ENCODE measurements at places on chromosomes 5 and 9.

DNA sequence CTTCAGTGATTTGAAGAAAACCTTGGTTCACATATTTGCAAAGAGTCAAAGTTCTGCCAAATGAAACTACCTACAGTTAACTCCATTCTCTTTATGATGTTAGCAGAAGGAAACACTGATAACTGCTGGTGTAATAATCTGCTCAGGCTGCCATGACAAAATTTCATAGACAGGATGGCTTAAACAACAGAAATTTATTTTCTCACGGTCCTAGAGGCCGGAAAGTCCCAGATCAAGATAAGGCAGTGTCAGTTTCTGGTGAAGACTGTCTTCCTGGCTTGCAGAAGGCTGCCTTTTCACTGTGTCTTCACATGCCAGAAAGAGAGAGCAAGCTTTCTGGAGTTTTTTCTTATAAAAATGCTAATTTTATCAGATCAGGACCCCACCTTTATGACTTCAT is 102.4 kb upstream of the PARP8 start:
- DNase-seq, result no peak

- DNase-seq, result no peak
Measured at GRCh38 chr5:82168294-82168693, 109.9 kb downstream of the RPS23 start.

- no peak for DNase-seq
Measured at GRCh38 chr9:95175523-95175922, 142.0 kb downstream of the FANCC start.

DNA sequence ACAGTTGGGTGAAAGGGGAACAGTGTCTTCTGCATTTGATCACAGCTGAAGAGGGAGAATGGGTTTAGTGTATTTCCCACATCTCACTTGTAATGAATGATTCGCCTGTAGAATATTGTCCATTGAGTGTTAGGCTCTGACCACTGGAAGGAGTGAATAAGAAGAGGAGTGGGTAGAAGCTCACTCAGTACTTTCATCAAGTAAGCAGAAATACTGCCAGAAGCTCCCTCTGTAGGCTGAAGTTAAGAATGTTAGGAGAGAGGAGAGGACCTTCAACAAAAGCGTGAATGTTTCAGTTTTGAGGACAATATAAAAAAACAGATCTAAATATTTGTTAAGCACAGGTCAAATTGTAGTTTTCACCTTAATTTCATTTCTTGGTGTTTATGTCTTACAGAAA is 27.5 kb downstream of the FSD1L start:
- no peak for DNase-seq

DNA sequence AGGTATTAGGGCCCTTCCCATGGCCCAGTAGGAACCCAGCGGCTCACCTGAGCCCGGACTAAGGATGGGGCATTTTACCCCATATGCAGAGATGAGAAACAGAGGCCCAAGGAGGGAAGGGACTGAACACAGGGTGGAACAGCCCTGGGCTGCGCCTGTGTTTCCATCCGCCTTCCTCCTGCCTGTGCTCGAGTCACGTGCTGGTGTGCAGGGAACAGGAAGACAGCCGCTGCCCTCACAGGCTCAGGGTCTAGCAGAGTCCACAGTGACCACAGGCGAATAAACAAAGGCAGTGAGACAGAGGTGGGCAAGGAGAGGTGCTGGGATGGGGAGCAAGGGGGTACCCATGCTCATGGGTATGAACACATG is 129.4 kb downstream of the C9orf50 start:
- DNase-seq, result no peak

DNA sequence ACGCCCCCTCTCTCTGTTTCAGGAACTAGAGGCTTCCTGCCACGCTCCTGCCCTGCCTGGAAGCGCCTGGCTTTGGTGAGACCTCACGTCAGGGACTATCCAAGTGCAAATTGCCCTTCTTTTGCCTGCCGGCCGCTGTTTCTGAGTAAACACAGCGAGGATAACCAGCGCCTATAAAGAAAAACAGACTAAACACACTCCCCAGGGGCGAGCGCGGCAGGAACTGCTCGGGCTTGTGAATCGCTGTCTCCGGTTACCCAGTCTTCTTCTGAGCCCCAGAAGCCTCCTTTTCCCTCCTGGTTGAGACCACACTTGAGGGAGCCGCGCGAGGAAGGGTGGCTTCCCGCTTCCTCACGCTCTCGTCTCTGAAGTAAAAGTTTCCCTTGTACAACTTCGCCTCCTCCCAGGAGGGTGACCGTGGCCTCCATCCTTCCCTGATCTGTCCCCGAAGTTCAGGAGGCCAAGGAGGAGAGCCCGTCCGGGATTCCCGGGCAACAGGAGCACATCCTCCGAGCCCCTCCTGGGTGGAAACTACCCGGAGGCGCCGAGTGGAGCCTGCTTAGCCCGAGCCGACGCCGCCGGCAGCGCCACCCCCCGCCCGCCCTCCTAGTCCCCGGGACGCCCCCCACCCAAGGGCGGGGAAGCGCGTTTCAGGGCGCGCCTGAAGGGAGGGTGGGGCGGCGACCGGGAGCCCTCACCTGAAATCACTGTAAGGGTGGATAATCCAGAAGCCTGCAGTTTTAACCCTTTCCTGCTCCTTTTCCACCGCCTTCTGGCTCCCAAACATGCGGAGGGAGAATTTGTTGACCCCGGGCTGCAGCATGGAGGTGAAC is 993 bp downstream of the HCN1 start:
- no peak for DNase-seq

GRCh38 chr9:129464972-129465833 is 155.7 kb downstream of the C9orf50 start:
- no peak for DNase-seq

DNA sequence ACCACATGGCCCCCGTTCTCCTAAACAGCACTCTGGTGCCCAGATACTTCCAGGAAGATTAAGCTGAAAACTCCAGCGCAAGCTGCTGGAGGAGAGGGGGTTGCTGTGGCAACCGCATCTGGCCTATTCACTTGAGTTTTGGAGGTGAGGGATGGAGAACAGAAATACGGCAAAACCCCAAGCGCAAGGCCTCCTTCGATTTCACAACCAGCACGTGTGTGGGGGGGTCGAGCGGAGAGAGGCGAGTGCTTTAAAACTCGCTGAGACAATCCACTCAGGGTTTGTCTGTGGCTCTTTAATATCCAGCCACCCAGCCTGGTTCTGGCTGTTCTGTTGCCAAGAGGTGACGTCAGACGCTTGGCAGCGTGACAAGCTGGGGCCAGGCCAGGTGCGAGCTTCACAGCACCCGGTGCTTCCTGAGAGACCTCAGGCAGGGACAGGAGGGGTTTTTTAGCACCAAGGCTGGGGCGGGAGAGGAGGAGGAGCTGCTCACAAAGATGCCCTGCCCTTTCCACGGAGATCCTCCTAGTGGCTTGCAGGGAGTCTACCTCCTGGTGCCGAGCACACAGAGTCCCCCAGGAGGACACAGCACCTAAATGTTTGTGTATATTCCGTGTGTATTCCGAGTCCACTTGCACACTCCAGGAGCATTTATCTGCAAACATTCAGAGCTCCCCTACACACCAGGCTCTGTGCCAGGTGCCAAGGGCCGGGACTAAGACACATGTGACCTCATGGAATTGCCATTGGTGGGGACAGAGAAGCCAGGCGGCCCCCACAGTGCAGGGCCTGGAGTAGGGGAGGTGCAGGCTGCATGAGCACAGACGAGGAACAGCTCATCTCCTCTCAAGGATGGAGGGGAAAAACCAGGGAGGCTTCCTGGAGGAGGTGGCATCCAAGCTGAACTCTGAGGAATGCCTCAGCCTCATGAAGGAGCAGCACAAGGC is 194.6 kb downstream of the OLFM1 start:
- peak; percentile 59 for DNase-seq

All from C1 segment of cervical spinal cord (tissue), 14 donors.